ENCODE measurements at places on chromosomes 6 and 20.

DNA sequence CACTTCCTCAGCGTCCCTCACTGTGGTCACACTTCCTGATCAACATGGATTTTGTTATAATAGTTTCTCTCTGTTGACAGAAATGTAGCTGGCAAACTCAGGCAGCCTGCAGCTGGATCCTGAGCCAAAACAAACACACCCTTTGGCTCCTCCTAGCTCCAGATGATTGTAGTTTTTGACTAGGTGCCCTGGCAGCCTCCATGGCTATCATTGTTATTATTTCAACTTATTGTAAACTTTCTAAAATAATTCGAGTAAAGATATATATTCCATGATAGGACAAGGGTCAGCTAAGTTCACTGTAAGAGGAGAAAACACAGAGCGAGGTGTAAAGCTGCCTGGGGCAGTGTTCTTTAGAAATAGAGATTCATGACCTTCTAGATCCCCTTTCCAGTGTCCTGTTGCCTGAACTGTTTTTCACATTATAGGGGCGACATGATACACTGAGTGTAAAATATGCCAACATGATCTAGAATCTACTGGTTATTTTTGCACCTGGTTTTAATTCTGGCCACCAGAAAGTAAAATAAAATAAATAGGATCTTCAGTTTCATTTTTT lies 98.2 kb upstream of the HDGFL1 start:
- no peak for DNase-seq

- DNase-seq = no peak
Measured at GRCh38 chr6:10531942-10532341, 10.8 kb downstream of the GCNT2 start.

DNA sequence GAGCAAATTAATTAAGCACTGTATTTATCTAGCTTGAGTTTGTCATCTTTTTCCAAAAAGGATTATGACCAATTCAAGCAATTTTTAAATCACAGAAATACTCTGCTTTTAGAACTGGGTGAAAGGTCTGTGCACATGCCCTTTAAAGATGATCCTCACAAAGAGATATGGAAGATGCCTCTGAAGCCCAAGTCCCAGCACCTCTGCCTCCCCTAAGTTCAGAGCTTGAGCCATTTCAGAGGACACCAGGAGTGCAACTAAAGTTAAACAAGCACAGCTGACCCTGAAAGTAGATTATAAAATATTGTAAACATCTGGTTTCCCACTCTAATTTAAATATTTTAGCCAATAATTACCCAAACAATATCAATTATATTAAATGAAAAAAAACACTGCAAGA lies 139.5 kb upstream of the BEND6 start:
- DNase-seq = no peak

- peak; percentile 44 for DNase-seq
Measured at GRCh38 chr6:125153391-125154117, at the start of gene TPD52L1. TPD52L1 (plus strand) TSS chr6:125153773; CDS start chr6:125153952, 179 bp downstream.

- no peak for DNase-seq
Measured at GRCh38 chr20:7930343-7930742, 9.9 kb downstream of the HAO1 start.

DNA sequence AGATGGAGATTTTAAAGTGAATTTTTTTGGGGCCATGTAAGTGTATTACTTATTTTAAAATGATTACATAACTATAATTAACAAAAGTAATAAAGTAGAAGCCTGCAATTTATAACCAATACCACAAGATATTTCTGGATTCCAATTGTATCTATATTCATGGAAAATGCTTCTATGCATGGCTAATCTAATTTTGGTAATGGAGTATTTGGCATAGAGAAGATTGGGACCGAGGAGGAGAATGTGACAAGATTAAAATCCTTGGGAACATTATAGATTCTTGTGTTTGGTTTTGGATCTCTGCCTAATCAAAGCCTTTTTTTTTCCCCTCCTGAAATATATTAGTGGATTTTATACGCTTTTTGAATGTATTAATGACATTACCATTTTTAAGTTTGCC lies 12.9 kb upstream of the TMX4 start:
- DNase-seq = no peak

DNA sequence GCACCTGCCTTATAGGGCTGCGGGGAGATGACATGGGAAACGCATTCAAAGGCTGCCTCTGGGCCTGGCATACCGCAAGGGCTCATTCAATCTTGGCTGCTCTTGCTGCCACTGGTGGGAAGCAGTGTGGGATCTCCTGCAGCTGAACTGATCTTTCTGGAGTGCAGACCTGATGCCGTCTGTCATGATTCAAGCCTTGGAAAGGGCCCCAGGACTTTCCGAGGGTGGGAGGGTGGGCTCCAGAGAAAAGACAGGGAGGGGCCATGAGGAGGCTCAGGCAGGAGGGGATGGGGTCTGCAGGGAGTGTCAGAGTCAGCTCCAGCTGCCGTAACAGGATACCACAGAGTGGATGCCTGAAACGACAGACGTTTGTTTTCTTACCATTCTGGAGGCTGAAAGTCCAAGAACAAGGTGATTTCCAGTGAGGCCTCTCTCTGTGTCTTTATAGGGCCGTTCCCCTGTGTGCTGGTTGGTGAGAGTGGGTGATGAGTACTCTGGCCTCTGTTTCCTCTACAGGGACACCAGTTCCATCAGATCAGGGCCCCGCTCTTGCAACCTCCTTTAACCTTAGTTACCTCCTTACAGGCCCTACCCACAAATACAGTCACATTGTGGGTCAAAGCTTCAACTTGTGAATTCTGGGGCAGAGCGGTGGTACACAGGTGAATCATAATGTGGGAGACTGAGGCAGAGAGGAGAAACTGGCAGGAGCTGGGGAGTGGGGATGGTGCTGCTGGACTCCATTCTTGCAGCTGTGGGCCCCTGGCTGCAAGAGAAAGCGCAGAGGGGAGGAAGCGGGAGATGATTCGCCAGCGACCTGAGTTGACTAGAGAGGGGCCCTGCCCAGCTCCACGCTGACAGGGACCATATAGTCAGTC lies 148.4 kb downstream of the SYCP2 start:
- DNase-seq = no peak

DNA sequence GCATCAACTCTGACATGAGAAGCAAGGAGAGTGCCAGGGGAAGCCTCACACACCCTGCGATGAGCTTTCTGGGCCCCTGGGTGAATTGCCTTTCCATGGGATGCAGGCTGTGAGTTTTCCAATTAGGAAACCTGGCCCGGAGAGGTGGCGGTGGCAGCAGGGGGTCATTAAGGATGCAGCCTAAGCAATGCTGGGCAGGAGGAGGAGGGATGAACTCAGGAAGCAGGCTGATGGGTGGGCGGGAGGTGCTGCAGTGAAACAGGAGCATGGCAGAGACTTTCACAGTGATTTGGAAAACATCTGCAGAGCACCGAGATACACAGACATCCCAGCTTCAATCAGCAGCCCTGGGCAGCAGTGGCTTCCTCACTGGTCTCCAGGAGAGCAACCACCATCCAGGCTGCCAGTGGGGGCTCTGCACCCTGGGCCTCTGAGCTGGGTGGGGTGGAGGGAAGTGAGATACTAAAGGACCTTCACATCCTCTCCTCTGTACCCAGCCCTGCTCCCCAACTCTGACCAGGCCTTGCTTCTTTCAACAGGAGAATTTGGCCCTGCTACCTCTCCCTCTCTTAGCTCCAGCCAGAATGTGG lies 44.9 kb downstream of the LRFN2 start:
- no peak for DNase-seq

DNA sequence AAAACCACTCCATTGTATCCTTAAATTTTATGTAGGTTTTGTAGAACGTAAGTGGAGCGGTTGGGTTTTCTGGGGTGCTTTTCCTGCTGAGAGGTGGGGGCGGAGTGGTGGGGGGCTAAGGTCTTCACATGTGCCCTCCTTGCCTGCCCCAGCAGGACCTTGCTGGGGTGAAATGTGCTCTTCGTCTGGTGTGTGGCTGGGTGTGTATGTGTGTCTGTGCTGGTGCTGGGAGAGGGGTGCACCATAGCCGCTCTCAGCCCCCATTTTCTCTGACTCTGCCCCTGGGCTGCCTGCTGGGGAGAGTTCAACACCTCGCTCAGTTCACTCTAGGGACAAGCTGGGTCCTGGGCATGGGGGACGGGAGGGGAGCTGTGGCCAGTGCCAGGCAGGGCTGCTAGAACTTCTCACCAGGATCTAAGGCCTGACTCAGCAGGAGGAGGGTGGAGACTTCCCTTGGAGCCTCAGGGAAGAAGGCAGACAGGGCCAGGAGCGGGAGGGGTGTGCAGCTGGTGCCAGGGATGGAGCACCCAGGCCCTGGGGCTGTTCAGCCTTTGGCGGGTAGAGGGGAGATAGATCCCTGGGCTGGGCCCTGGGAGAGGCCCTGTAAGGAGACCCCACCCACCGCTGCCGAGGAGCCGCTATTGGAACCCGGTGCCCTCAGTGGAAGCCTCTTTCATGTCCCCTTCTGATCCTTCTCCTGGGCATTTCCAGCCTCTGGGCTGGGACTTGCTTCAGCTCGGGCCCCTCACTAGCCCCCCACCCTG lies 4.8 kb downstream of the SOX18 start:
- no peak for DNase-seq

- no peak for DNase-seq
Measured at GRCh38 chr20:12074111-12074655, 156.5 kb downstream of the BTBD3 start.

GRCh38 chr6:15887491-15888461 lies 224.9 kb upstream of the DTNBP1 start:
- no peak for DNase-seq

DNA sequence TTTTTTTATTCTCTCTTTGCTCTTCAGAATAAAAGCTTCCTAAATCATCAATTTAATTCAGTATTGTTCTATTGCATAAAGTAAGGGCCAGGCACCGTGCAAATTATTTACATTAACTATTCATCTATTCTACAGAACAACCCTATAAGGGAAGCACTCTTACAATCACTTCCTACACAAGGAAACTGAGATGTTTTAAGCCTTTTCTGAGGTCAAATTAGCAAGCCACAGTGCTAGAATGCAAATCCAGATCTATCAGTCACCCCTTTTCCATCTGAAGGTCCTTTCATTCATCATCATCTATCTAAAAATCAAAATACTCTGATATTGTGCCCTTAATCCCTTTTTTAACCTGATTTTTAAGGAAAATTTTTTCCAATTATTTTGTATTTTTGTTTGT lies 31.2 kb downstream of the FRK start:
- DNase-seq = no peak

DNA sequence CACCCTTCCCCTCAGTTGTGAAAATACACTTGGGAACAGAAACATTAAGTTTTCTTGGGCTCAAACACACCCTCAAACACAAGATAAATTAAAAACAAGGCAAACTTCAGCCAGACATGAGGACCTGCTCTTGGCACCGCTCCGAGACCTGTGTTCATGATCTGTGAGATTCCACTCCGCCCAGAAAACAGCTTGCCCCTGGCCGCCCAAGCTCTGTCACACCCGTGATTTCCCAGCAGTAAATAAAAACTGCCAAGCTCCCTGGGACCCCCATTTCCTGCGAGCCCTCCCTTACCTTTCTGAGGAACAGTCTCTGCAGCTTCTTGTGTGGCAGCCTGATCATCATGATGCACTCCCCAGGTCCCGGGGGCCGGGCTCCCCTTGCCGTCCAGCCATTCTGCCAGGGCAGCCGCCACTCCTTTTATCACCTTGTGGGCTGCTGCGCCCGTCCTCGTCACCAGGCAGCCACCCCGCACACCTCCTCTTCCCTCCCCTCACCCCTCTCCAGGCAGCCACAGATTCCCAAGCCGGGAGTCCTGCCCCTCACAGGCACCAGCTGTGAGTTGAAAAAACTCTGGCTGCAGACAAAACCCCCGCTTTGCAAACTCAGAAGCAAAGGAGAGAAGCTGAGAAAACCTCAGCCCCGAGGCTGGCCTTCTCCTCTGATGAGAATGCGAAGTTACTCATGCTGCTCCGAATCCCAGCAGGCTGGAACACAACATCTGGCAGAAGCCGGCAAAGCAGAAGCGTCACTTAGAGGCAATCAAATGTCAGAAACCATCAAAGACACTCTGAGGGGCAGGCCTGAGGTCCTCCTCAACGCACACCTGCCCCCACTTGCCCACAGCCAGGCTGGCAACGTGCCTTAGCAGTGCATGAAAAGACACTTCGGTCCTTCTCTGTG lies 130.4 kb upstream of the RPS6KA2 start:
- DNase-seq = peak; percentile 15

DNA sequence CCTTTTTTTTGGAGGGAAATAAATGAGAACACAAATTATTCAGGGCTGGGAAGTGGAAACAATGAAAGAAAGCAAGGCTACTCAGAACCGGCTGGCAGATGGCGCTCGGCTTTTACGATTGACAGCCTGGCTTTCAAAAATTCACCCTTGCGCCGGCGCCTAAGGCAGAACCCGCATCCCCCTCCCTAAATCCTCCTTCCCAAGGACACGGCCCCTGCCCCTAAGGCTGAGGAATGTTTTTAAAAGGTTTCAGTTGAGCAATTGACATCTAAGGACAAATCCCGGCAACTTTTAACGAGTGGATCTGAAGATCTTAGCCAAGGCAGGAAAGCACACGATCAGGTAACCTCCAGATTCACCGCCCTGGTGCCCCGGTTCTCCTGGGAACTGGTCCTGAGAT lies 16.3 kb downstream of the GNAS start:
- DNase-seq = no peak

- DNase-seq = no peak
Measured at GRCh38 chr6:33273924-33274902, 2.3 kb downstream of the RPS18 start.

DNA sequence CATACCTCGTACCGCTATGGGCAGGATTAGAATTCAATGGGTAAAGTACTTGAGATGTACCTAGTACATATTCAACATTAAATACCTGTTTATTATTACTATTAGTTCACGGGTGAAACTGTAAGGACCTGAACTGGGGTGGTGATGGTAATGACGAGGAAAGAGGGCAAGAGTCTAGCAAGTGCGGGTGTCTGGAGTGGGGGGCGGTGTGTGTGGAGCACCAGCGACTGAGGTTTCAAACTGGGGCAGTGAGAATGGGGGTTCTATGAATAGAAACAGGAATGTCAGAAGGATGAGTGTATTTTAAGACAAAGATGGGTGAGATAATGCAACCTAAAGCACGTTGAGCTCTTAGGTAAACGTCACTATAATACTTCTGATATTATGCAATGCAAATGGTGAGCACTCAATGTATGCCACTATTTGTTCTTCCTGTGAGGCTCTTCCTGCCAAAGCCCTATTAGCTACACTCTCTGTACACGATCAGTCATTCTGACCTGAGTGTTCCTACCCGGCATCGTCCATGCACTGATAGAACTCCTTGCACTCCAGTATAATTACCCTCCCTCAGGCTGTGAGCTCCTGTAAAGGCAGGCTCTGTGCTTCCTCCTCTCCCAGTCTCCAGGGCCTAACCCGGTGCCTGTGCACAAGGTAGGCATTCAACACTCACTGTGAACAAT lies 55.0 kb downstream of the ALDH5A1 start:
- DNase-seq = no peak

GRCh38 chr6:25239498-25239897 lies 39.7 kb upstream of the CARMIL1 start:
- no peak for DNase-seq

Data from stimulated activated CD4-positive, alpha-beta T cell treated with anti-CD3 and anti-CD28 coated beads, Interleukin-4, amount 100 ng/mL, for 48 hours (primary cell).